ENCODE measurements at places on chromosomes 4 and X. TPM values are rescaled to one million over a fixed set of nuclear protein-coding genes. Genes with fewer than 3 reads are reported as not detected.

DNA sequence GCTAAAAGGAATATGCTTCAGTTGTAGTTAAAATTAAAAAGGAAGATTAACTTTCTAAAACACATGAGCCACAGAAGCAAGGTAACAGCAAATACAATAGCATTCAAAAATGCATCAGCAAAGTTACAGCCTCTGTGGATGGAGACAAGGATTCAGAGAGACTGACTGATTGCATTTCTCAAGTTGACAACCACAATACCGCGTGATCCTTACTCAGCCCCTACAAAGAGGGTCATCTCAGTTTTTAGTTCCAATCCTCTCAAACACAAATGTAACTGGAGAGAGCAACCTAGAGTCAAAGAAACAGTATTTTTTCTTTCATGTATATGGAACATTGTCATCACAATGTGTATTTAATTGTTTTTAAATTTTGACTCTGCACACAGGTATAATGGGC is 14.2 kb upstream of the C1QTNF7 start:
- peak; percentile 18 for ATAC-seq

DMP1 gene
- total RNA-seq: not detected

CXCL1 gene
- not detected for total RNA-seq

DNA sequence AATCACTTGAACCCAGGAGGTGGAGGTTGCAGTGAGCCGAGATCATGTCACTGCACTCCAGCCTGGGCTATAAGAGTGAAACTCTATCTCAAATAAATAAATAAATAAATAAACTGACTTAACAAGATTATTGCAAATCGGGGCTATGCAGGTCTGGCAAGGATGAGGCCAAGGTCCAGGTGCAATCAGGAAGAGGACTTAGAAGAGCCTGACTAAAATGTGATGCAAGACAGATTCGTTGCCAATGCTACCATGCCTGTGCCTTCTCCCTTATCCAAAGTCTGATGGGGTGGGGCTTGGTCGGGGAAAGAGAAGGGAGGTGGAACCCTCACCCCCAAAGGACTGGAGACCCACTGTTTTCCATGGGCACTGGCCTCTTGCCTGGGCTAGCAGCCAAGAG is 14.7 kb downstream of the ZCCHC13 start:
- no peak for ATAC-seq

DNA sequence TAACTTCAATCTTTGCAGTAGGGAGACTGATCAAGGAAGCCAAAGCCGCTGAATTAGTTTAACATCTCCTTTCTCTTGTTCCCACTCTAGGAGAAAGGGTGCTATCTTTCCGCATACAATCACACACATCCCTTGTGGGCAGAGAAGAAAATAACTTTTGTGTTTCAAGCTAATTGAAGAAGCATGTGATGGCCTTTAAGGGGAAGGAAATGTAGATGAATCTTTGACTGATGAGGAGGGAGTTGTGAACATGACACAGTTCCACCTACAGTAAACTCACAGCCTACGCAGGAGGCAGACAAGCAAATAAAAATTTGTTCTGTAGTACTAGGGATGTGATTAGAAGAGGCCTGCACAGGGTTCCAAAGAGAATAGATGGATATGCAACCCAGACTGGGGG is 14.7 kb upstream of the SPATA4 start:
- no peak for ATAC-seq

GRCh38 chr4:56981795-56982201 is 3.1 kb downstream of the POLR2B start:
- ATAC-seq: no peak

NUP62CL gene
- 5.5 TPM for total RNA-seq

DNA sequence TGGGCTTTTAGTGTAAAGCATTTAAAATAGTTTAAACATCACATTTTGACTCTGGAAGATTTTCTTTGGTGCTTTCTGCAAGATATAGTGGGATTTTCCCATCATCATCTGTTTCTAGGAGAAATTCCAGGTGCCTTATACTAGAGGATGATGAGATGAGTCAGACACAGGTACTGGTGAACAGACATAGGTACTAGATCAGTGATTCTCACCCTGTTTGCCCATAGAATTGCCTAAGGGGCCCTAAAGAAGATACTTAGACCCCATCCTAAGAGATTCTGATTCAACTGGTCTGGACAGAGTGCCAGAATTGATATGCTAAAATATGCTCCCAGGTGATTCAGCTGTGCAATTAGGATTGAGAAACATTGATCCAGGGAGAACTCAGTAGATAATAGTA is 9.7 kb downstream of the TSPAN7 start:
- ATAC-seq: no peak

GRCh38 chr4:128686810-128687209 is 122.7 kb upstream of the JADE1 start:
- ATAC-seq: peak; percentile 96

- ATAC-seq: no peak
Measured at GRCh38 chr4:13601048-13601447, 26.5 kb downstream of the BOD1L1 start.

DNA sequence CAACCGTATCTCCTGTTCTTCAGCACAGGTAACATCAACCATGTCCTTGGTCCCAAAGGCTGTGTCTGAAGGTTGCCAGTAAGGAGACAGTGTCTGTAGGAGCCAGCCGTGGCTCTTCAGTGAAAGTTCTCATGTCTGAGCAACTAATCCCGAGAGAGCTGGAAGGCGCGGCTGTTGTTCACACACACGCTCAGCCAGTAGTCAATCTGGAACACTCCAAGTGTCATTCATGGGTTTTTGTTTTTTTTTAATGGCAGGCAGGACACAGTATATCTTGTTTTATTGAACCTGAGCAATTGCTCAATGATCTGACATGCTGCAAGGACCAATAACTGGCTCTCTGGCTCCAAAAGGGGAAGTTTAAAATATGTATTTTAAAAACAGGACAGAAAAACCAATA is 48.4 kb upstream of the MAP3K15 start:
- ATAC-seq: peak; percentile 52

- no peak for ATAC-seq
Measured at GRCh38 chr4:54107951-54108748, 8.2 kb downstream of the GSX2 start.

ZNF674 gene
- total RNA-seq: 2.0 TPM

GRCh38 chr4:178696515-178696914 is 1254.3 kb upstream of the AGA start:
- ATAC-seq: no peak

PHOX2B gene
- total RNA-seq: not detected

FAM184B gene
- not detected for total RNA-seq

ARR3 gene
- not detected for total RNA-seq

GRCh38 chrX:48540028-48540375 is 488 bp downstream of the TBC1D25 start:
- ATAC-seq: peak; percentile 67

NXF2B gene
- total RNA-seq: not detected

DNA sequence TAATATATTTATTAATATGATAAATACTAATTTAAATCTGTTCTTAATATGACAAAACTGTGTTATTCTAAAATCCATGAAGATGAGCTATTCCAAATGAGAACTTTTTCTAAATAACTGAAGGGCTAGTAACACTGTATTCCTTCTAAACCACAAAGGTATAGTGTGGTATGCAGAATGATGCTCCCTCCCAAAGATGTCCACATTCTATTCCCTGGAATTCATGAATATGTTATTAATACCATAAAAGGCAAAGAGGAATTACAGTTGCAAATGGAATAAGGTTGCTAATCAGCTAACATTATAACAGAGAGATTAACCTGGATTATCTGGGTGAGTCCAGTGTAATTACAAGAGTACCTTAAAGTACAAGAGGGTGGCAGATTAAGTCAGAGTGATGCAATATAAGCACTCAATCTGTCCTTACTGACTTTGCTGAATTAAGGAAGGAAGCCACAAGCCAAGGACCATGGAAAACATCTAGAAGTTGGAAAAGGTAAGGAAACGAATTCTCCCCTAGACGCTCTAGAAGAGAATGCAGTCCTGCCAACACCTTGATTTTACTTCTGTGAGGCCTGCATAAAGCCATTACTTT is 20.7 kb upstream of the MAB21L2 start:
- no peak for ATAC-seq

GRCh38 chrX:9340598-9341290 is 124.1 kb upstream of the TBL1X start:
- ATAC-seq: peak; percentile 57

AWAT2 gene
- not detected for total RNA-seq

DNA sequence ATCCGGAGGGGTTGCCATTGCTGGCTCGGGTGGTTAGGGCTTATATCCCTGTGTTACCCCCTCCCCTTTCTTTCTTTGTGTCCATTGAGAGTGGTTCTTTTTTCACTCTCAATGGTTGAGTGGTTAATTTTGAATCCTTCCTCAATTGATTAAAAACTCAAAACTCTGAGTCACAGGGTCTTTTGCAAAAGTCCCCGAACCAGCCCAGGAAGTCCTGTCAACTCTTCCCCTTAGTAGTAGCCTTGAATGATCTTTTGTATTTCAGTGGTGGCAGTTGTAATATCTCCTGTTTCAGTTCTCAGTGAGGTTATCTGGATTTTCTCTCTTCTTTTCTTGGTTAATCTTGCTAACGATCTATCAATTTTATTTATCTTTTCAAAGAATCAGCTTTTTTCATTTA is 170.0 kb upstream of the GYPA start:
- ATAC-seq: no peak

GRCh38 chrX:137178392-137178791 is 144.6 kb upstream of the GPR101 start:
- ATAC-seq: no peak

DNA sequence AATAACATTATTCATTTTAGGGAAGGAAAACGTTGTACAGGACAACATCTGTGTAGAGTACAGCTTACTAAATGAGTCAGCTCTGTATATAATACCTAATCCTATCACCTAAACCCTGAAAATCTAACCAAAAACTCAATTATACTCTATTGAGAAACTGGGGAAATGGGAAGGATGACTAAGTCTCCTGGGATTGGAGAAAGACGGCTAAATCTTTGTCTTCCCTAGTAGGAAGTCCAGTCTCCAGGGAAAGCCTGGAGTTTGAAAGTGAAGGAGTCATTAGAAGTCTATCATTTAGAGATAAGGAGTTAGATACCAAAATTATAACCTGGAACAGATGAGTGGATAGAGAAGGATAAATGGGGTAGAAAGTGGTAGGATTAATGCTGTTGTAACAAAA is 286.5 kb downstream of the STK32B start:
- ATAC-seq: no peak

DNA sequence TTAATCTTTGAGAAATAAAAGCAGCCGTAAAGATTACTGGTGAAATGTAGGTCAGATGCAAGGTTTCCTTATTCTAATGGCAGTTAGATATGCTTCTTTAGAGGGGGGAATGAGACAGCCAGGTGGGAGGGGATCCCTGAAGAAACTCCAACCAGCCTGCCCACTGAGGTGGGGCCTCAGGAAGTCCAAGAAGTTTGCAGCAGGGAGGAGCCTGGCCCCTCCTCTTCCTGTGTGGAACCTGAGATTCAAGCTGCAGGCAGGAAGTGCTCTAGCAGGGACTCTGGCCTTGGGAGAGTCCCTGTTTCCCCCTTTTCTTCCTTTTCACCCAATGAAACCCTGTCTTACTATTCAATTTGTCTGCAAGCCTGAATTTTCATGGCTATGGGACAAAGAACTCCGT is 101.4 kb upstream of the SLITRK2 start:
- no peak for ATAC-seq

ARMCX1 gene
- 0.95 TPM for total RNA-seq

GRCh38 chr4:93469560-93469959 is 359.0 kb upstream of the ATOH1 start:
- ATAC-seq: no peak

GPC4 gene
- total RNA-seq: not detected

DNA sequence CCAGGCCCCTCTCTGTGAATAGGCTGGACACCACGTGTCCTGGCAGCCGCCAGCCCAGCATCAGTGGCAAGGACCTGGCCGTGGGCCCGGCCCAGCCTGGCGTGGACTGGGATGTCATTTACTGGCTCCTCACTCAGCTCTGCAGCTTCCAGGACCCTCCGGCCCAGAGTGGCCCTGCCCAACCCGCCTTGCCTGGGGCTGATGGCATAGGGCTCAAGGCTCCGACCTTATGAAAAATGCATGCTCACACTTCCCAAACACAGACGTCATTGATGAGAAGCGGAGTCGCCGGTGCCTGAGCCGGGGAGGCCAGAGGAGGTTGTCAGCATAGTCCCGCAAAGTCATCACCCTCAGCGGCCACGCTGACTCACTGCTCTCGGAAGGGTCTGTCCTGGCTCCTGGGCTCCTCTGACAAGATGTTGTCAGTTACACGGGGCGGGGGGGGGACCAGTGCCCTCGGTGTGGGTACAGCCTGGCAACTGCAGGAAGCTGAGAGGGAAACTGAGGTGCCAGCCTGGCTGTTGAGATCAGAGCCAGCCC is 14.3 kb downstream of the CFAP99 start:
- no peak for ATAC-seq

DGKK gene
- total RNA-seq: not detected

WWC2 gene
- total RNA-seq: 11.9 TPM

CFAP47 gene
- total RNA-seq: not detected

DNA sequence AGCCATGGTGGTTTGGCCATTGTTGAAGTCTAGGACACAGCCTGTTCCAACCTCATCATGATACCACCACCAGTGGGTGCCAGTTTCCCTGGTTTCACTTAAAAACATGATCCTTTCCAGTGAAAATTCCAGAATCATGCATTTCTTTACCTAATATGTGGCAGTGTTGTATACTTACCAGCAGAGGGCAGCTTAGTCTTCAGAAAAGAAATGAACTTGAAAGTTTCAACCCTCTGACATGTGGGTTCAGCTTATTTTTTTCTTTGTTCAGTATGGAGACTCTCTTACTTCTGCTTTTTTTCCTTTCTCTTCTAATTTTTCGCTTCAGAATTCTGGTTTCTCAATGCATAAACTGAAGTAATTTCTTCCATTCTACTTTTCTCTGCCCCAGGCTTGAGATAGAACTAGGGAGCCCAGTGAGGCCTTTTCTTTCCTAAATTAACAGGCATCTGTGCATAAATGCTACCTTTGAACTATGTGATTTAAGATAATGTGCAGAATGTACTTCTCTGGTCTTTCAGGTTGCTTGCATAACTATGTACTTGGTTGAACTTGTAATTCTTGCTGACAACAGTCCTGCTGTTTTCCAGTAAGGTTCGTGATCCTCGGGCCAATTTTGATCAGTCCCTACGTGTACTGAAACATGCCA is 10.7 kb downstream of the LIAS start:
- ATAC-seq: peak; percentile 57

CLCN4 gene
- total RNA-seq: 0.19 TPM

GRCh38 chr4:163384434-163384833 is 40.7 kb downstream of the NPY5R start:
- ATAC-seq: no peak

All from activated T-helper 17 cell treated with anti-CD3 and anti-CD28 coated beads, Interleukin-2, amount 50 U/mL, for 72 hours (primary cell).